Activated CD4-positive, alpha-beta T cell treated with anti-CD3 and anti-CD28 coated beads, Interleukin-2, amount 50 U/mL, for 24 hours (primary cell): ENCODE measurements at places on chromosomes 7 and 10.

- DNase-seq: no peak
Measured at GRCh38 chr10:129513312-129513711, 46.3 kb downstream of the MGMT start.

DNA sequence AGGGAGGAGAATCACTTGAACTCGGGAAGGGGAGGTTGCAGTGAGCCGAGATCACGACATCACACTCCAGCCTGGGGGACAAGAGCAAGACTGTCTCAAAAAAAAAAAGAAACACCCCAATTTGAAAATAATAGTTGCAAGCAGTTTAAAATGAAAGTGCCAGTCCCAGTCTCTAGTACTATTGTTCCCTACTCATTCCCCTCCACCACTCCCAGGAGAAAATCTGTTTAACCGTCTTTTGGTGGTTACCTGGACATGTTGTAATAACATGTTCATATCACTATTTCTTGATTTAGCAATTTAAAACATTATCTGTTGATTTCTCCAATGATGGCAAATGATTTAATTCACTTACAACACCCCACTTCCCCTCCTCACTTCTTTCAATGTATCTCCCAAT lies 44.7 kb downstream of the KIFBP start:
- DNase-seq: no peak

DNA sequence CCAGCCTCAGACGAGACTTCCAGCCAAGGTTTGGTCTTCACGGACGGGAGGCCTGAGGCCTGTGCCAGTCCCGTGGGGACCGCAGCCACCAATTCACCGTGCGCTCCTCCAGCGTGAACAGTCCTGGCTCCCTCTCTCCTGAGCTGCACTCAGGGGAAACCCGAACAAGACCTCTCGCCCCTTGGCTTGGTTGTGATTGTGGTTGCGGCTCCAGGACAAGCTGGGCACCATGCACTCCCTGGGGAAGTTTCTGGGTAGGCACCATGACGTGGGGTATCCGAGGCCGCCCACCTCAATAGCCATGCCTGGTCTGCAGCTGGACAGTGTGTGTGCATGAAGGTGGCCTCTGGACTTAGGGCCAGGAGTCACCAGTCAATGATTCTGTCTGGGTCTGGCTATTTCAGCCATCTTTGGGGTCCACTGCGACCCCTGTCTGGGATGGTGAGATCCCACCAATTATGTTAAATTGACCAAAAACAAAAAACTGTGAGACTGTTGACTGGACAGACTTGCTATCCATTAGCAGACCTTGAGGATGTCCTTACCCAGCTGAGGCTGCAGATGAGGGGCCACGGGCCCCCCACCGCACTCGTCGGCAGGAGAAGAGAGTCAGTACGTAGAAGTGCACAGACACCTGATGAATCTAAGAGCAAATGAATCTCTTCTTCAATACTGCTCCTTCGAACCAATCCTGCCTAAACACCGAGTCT lies 33.5 kb upstream of the EN2 start:
- DNase-seq: no peak

DNA sequence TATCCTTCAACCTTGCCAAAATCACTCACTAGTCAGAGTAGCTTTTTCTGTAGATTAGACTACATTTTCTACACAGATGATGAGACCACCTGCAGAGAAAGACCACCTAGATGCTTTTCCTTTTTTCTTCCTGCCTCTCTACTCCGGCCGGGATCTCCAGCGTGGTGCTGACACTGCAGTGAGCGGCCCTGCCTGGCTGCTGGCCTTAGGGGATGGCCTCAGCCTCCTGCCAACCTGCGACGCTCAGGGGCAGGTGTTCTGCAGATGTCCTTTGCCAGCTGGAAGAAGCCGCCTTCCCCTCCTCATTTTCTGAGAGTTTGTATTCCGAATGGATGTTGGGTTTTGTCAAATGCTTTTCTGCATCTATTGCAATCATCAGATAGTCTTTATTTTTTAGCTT lies 43.5 kb upstream of the NKX6-2 start:
- no peak for DNase-seq

DNA sequence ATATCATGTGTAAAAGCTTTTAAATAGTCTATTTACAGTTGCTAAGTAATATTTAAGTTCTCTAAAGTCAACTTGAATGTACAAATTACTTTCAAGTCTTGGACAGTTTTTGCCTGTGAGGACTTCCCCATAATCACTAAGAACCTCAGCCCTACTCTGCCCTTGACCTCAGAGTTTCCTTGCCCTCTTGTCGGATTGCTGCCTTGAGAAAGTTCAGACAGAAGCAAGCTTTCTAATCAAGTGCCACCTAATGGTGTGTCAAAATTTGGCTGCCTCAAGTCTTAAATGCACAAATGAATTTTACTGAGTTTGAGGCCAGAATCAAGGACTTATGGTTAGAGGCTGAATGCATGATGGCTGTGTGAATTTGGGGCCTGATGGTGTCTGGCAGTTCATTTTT lies 88.3 kb upstream of the KAT6B start:
- DNase-seq: no peak

DNA sequence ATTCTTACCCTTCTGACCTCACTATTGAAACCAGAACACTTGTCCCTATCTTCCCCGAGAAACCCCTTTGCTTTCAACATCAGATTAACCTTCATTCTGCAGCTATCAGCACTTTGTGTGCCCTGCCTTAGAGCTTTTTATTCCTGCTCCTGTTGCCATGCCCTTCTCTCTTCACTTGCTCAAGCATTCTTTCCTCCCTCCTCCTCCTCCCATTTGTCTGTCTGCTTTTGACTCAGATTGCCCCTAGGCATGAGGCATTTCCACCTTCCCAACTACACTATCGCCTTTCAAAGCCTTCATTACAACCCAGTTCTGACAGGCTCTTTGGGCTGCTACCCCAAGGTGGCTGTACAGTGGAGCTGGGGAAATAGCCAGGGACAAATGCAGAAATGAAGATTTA lies 143.3 kb downstream of the SLC25A13 start:
- no peak for DNase-seq

DNA sequence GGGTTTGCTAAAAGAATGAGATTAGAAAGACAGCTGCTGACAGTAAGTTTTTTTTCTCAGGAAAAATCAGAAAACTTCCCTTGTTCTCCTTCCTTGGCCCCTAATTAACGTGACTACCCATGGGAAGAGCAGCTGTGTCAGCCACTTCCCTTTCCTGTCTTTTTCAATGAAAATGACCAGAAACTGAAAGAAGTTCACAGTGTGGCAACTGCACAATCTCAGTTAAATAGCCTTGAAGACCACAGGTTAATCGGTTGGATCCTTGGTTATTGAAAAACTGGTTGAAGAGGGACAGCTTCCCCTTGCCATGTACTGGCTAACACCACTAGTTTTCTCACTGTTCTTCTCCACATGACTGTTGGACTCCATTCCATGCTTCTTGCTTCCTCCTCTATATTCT lies 148.8 kb upstream of the AGR3 start:
- no peak for DNase-seq

- DNase-seq: no peak
Measured at GRCh38 chr7:41428381-41428780, 274.5 kb downstream of the INHBA start.

GRCh38 chr7:122525355-122525754 lies 173.6 kb downstream of the RNF133 start:
- DNase-seq: no peak

GRCh38 chr10:63267414-63268148 lies 134.5 kb downstream of the NRBF2 start:
- DNase-seq: no peak

- no peak for DNase-seq
Measured at GRCh38 chr7:142420554-142421362, 162.9 kb upstream of the PRSS58 start.

DNA sequence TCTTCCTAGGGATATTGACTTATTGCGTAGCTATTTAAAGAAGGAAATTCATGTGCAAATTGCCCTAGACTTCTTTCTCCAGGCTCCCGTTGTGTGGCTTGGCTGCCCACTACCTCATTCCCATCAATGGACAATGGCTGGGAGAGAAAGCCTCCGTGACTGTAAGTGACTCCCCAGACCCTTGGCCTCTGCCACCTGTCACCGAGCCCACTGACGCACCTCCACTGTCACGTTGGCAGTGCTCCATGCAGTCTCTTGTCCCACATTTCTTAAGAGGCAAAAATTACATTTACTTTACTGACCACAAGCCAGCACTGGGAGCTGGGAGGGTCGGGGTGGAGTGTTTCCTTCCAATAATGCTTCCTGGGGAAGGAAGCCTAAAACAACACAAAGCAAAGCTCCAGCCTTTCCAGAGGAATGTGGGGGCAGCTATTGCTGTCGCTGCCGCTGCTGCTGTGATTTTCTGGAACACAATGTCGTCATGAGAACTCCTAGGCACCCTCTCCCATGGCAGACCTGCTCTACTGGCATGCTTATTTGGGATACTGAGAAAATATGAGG lies 89.7 kb upstream of the STEAP1B start:
- DNase-seq: no peak

- peak; percentile 8 for DNase-seq
Measured at GRCh38 chr10:25113191-25114035, 61.4 kb upstream of the GPR158 start.

DNA sequence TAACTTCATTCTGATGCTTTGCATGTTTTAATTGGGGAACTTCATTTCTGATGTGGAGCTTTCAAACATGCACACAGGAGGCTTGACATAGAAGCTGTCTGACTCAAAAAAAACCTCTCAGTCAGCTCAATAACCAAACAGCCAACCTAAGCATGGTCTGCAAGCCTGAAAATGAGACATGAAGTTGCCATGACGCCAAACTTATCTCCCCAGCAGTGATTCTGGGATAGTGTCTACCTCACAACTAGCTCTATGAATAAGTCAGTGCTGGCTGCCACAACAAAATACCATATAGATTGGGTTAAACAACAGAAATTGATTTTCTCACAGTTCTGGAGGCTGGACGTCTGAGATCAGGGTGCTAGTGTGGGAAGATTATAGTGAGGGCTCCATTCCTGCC lies 244.2 kb downstream of the CCDC3 start:
- DNase-seq: no peak

DNA sequence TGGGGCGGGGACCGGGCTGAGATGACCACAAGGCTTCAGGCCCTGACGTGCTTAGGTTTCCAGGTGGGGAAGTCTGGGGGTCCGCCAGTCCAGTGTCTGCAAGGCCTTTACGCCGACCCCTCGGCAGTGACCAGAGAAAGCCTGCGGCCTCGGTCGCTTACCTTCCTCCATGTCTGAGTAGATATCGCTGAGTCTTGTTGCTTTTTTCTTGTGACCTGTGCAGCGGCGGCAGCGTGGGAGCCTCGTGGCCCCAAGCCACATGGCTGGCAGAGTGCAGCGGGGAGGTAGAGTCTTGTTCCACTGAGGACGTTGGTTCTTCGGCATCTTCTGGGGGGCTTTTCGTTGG lies 329 bp downstream of the NOLC1 start:
- peak; percentile 45 for DNase-seq

GRCh38 chr10:62473241-62473640 lies 99.1 kb downstream of the ZNF365 start:
- no peak for DNase-seq

GRCh38 chr7:105685161-105685560 lies 103.9 kb upstream of the EFCAB10 start:
- DNase-seq: no peak

DNA sequence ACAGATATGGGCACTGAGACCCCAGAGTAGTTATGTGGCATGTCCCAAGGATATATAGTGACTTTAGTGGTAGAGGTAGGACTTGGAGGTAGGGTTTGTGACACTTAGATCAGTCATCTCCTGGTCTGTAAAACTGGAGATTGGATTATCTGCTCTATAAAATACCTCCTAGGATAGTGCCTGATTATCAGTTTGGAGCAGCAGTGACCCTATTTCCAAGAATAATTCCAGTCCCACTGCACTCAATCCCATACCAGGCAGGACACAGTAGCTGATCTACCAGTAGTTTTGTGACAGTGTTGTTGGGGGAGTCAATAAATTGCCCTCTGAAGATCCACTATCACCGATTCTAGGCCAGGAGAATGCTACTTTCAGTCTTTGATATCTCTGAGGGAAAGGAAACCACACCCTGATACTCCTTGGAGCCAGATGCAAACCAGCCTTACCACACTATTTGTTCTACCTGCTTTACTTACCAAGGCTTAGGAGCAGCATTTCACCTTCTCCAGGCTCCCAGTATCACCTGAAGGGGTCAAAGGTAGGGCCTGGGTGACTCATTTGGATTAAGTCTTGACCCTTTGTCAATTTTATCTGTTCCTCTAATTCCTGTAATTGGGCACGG lies 30.6 kb downstream of the KMT2E start:
- no peak for DNase-seq

GRCh38 chr10:122894261-122894944 lies 15.0 kb upstream of the FAM24B start:
- no peak for DNase-seq

DNA sequence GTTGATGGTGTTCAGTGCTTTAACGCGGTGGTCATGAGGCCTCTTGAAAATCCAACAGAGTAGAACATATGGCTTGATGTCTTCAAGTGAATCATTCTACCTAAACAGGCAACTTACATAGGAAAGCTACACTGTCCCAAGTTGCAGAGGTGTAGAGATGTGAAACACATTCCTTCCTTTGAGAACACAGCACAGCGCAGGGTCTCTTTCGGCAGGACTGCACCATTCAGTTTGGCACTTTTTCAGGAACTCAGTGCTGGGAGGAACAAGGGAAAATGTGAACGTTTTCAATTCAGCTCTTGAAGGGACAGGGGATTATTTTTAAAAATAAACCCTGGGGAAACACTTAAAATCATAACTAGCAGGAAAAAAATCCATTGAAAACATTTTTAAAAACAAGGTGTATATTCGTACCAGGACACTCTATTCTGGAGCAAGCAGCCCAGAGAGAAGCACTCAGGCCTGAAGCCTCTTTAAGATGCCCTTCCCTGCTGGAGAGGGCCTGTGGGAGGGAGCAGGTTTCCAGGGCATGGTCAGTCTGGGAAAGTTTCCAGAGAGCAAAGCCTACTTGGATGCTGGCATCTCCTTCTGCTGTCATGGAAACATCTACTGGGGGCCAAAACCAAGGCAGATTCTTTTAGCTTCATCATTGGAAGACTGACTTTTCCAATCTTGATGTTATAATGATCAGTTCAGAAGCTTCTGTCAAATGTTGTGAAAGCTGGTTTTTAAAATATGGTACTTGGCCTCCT lies 60.4 kb upstream of the NPVF start:
- DNase-seq: no peak

GRCh38 chr7:42138691-42139090 lies 98.3 kb downstream of the GLI3 start:
- DNase-seq: no peak

GRCh38 chr10:36038316-36038955 lies 396.3 kb upstream of the FZD8 start:
- no peak for DNase-seq

GRCh38 chr7:45617166-45617565 lies 43.0 kb downstream of the ADCY1 start:
- no peak for DNase-seq

- no peak for DNase-seq
Measured at GRCh38 chr7:66946545-66946944, 25.5 kb downstream of the TMEM248 start.

GRCh38 chr7:155584763-155585531 lies 38.6 kb upstream of the CNPY1 start:
- DNase-seq: no peak

DNA sequence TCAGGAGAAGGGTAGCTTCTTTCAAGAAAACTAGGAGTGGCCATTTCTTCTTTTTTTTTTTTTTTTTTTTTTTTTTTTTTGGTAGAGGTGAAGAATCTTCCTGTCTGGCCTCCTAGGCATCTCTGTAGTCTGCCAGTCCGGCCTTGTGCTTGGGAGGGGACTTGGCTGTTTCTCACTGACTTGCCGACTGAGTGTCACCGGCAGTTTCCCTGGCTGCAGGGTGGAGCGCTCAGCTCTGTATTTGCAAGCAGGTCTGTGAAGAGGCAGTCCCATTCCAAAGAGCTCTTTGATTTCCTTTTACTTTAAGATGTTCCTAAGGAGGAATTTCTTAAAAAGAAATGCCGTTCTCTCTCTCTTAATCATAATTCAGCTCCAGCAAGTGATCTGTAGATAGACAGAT lies 212.6 kb downstream of the ADRA2A start:
- DNase-seq: no peak
